Right atrium auricular region (tissue), 2 donors: ENCODE measurements at places on chromosomes 13 and 19. TPM values are rescaled to one million over a fixed set of nuclear protein-coding genes. Genes with fewer than 3 reads are reported as not detected.

DNA sequence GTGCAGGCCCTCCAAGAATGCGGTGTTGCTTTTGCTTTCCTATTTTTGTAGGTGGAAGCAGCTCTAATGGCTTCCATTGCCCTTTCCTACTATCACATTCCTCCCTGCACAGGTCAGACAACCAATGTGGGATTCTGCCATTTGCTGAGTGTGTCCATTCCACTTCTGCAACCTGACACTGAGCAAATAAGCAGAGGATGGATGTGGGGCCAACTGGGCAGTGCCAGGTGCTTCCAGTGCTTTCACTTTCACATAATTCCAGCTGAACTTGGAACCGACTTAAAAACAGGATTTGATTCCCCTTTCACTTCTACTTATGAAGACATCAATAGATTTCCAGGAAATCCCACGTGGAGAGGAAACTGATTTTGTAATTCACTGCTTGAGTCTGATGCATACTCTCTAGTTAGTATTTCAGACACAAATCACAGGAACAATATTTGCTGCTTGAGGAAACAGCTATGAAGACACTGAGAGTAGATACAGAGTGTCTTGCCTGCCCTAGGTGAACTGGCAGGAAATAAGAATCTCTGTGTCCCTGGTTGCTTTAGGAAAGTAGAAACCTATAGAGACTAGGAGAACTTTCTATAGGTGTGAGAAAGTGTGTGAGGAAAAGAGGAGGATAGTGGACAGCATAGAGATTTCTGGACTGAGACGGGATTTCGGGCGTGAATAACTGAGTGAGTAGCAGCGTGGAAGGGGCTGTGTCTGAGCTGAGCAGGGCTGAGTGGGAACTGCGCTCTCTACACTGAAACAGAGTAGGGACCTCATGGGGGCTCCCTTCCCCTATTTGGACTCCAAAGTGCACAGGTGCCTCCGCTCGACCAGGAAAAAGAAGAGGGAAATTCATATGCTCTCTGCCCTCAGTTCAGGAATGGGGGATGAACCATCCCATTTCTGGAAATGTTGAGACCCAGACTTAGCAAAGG lies 22.5 kb downstream of the LGALS16 start:
- no peak for DNase-seq

DNA sequence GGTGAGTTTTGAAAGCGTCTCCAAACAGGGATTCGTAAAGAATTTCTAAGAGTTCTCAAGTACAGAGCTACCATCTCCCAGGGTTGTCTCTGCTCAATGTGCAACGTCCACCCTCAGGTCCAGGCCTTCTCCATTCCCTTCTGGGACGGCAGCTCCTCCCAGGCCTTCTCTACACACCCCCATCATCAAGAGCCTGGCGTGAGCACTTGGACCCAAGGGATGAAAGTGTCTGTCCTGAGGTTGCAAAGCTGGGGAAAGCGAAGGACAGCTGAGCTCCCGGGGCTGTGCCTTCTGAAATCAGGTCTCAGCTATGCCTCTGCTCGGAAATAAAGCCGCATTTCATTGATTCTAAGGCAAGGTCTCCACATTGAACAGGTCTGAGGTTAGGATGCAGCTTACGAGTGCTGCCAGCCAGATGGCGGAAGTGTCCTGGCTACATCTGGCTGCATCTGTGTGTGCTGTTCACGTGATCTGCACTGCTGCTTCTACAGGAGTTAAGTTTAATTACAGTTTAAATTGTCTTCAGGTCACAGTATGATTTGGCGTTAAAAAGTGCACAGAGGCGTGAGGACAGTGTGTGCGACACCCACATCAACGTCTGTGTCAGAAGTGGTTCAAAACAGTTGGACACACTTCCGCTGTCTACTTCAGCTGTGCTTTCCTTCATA lies 27.0 kb upstream of the MIER2 start:
- DNase-seq: no peak

DNA sequence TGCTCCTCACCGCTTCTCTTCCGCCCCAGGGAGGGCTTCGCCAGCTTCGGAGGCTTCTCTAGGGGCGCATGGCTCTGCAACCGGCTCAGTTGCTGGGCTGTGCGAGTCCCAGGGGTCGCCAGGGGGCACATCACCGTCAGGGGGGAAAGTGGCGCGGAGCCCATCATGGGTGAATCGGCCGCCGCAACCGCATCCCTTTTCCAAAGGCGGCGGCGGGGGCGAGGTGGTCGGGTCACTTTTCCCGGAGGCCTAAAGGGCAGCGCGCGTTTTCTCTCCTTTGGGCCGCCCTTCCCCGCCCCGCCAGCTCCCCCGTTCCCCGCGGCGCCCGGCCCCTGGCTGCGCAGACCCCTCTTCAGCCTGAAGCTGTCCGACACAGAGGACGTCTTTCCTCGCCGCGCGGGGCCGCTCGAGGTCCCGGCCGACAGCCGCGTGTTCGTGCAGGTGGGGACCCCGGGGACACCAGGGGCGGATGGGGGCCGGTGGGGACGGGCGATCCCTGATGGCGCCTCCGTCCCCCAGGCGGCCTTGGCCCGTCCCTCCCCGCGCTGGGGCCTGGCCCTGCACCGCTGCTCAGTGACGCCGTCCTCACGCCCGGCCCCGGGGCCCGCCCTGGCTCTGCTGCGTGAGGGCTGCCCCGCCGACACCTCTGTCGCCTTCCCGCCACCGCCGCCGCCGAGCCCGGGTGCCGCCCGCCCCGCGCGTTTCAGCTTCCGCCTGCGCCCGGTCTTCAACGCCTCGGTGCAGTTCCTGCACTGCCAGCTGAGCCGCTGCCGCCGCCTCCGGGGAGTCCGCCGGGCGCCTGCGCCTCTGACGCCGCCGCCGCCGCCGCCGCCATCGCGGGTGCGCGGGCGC lies 1.7 kb downstream of the TGFBR3L start:
- DNase-seq: no peak

DNA sequence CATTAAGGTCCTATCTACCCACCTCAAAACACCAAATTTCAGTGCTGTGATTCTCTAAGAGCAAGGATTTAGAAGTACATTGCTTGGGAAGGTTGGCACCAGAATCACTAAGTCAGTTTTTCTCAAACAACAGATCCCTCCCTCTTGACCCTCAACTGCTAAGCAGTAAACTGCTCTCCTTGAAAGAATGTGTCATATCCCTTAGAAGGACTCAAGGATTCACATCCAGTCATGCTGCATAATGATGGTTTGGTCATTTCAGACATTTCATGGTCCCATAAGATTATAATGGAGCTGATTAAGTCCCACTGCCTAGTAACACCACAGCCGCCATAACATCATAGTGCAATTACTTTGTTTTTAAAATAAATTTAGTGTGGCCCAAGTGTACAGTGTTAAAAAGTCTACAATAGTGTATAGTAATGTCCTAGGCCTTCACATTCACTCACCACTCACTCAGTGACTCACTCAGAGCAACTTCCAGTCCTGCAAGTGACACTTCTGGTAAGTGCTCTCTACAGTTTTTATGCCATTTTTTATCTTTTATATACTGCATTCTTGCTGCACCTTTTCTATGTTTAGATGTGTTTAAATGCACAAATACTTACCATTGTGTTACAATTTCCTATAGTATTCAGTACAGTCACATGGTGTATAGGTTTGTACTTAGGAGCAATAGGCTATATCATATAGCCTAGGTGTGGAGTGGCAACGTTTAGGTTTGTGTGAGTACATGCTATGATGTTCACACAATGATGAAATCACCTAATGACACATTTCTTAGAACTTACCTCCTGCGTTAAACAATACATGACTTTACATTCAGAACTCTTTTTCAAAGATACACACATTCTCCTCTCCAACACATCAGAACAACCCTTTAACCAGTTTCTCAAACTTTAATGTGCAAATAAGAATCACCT lies 15.7 kb upstream of the CCDC169 start:
- no peak for DNase-seq

DNA sequence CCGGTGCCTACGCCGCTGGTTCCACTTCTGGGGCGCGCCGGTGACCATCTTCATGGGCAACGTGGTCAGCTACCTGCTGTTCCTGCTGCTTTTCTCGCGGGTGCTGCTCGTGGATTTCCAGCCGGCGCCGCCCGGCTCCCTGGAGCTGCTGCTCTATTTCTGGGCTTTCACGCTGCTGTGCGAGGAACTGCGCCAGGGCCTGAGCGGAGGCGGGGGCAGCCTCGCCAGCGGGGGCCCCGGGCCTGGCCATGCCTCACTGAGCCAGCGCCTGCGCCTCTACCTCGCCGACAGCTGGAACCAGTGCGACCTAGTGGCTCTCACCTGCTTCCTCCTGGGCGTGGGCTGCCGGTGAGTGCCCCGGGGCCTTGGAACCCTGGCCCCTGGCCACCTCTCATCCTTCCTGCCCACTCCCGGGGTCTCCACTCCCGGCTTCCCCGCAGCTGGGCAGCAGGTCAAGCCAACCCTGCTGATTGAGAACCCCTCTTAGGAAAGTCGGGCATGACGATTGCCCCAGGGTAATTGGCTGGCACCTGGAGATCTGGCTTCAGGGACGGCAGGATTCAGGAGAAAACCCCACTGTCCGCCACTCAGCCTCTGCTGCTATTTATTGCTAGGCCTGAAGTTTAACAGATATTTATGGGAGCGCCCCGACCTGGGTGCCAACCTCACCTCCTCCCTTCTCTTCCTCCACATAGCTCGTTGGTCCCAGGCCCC lies 39.1 kb downstream of the TRPM4 start:
- DNase-seq: no peak

The PSG1 gene
- not detected for total RNA-seq
